ENCODE measurements at places on chromosomes 16 and 17.

- no peak for DNase-seq
Observed at GRCh38 chr16:78421181-78421708, 321.8 kb downstream of the WWOX start.

DNA sequence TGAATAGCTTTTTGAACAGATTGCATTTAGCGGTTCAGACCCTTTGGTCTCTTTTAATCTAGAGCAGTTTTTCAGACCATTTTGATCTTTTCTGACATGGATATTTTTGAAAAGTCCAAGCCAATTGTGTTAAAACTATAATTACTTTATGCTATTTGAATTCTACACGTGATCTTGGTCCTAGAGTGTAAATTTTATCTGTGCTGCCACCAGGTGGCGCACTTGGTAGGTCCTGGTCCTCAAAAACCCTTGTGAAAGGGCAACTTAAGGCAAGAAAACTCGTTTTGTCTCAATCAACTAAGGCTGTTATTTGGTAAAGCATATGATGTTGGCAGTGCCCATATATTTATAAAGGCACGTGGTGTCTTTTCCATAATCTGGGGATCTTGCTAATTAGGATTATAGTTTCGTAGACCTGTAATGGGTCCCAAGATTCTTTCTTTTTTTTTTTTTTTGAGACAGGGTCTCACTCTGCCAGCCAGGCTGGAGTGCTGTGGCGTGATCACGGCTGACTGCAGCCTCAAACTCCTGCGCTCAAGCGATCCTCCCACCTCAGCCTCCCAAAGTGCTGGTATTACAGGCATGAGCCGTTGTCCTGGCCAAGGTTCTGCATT, 43.9 kb upstream of the TEX2 start:
- DNase-seq: peak; percentile 56

- no peak for DNase-seq
Observed at GRCh38 chr16:77062878-77063675, 127.9 kb upstream of the MON1B start.

GRCh38 chr17:13759518-13760335, 158.0 kb upstream of the HS3ST3A1 start:
- DNase-seq: no peak

DNA sequence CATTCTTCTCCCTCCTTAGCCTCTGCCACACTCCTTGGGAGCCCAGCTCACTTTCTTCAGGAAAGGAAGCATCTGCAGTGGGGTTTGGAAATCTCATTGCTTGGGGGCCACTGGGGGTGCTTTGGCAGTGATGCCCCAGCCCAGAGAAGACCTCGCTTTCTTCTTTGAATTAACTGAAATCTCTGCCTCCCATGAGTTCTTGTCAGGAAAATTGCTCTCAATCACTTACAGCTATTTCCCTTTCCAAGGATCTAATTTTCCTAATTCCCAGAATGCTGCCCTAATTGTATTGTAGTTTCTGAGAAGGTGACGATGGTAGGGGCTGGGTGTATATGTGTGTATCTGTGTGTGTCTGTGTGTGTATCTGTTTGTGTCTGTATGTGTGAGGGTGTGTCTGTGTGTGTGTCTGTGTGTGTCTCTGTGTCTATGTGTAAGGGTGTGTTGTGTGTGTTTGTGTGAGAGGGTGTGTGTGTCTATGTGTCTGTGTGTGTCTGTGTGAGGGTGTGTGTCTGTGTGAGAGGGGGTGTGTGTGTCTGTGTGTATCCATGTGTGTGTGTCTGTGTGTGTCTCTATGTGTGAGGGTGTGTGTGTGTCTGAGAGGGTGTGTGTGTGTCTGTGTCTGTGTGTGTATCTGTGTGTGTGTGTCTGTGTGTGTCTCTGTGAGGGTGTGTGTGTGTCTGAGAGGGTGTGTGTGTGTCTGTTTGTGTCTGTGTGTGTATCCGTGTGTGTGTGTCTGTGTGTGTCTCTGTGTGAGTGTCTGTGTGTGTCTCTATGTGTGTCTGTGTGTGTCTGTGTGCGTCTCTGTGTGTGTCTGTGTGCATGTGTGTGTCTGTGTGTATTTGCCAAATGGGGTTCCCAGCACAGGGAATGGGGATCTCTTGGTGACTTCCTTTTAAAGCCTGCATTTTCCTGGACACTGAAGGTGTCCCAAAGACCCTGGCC, 83.5 kb upstream of the DNAJA2 start:
- no peak for DNase-seq

- no peak for DNase-seq
Observed at GRCh38 chr17:77282524-77283515, 142.1 kb downstream of the SEC14L1 start.

GRCh38 chr17:76943781-76944213, 75.6 kb downstream of the MGAT5B start:
- no peak for DNase-seq

GRCh38 chr17:19346351-19347255, 15.9 kb downstream of the B9D1 start:
- no peak for DNase-seq

DNA sequence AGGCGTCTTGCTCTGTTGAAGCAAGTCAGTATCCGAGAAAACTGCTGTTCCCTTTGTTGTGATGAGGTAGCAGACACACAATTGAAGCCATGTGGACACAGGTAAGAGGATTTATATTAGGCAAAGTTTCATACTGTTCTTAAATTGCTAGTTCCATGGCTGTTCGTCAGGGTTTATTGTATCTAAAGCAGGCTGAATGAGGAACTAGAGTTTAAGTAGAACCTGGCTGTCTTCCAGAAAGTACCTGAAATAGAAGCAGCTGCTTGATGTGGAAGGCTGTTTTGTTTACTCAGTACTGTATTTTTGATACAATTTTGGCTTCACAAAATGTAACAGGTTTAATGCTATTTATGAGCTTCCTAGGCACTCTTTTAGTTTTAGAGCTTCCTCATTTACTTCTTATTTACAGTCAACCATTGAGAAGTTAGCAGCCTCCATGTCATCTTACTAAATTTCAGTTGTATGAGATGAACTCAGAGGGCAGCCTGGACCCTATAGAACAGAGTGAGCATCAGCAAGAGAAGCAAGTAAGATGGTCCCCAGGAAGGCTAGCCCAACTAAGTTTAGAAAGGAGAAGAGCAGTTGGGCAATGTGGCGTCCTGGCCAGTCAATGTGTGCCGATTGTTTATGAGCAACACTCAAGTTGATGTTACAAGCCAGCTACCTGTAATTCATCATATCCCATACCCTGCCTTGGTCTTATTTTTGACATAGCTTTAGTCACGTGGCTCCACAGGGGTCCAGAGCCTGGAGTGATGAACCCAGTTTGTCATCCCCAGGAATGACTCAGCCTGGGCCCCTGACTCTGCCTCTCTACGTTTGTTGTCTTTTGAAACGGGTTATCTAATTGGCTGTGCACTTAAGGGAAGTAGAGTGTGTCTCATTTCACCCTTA, 9.7 kb upstream of the ARL2BP start:
- DNase-seq: no peak

GRCh38 chr17:45385331-45385997, 47.2 kb downstream of the ARHGAP27 start:
- DNase-seq: peak; percentile 84

- no peak for DNase-seq
Observed at GRCh38 chr16:30839523-30840227, 52.7 kb upstream of the ZNF629 start.

DNA sequence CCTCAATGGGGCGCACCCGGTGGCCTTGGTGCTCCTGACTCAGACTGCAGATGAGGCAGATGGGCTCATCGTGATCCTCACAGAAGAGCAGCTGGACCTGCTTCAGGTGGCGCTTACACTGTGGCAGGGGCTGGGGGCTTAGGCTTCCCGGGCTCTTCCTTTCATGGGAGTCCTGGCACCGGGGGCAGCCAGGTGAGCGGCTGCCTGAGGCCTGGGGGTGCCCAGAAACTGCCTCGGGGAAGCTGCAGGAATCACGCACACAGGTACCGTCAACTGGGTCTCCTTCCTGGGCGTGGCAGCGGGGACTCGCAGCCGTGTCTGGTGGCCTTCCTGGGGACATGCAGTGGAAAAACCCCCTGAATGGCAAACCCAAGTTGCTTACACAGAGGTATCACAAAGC, 7.0 kb downstream of the MEFV start:
- DNase-seq: no peak

GRCh38 chr17:27256225-27257030, 37.5 kb upstream of the WSB1 start:
- DNase-seq: no peak

- no peak for DNase-seq
Observed at GRCh38 chr17:28961391-28961790, 10.1 kb upstream of the PHF12 start.

DNA sequence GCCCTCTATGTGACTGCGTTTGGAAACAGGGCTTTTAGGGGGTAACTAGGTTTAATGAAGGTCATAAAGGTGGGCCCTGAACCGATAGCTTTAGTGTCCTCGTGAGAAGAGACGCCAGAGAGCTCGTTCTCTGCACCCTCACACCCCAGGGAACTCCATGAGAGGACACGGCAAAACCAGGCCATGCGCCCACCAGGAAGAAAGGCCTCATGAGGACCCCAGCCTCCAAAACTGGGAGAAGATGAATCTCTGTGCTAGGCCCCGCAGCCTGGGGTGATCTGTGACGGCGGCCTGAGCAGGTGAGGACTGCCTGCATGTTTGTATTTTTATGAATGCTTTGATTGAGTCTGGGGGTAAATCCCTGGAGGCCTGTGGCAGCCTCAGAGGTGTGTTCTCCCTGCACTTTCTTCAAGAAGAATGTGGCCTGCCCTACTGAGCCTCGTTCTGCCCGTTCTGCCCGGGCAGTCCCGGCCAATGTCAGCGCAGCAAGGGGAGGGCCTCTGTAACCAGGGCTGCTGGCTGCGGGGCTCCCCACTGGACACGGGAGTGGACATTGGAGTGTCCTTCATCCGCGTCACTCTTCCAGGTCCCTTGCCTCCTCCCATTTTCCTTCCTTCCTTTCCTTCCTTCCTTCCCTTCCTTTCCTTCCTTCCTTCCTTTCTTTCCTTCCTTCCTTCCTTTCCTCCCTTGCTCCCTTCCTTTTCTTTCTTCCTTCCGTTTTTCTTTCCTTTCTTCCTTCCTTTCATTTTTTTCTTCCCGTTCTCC, 6.8 kb upstream of the RNF213 start:
- DNase-seq: no peak

GRCh38 chr17:78818932-78819331, 21.7 kb downstream of the USP36 start:
- DNase-seq: peak; percentile 66

DNA sequence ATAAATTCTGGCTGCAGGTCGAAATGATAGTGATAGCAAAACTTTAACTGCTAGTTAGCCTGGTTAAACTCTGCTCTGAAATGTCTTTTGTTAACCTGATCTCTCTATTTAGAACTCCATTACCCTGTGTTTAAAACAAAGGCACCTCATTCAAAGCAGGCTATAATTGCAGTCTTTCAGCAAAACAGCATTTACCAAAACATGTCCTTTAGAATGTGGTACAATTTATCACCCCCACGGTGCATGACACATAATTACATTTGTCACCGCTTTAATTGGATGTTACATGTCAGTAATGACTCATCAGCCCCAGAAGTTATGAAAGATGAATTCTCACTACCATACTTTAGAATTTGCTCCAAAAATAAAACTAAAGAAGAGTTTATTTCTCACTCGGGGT, 295.4 kb downstream of the TOX3 start:
- DNase-seq: no peak

DNA sequence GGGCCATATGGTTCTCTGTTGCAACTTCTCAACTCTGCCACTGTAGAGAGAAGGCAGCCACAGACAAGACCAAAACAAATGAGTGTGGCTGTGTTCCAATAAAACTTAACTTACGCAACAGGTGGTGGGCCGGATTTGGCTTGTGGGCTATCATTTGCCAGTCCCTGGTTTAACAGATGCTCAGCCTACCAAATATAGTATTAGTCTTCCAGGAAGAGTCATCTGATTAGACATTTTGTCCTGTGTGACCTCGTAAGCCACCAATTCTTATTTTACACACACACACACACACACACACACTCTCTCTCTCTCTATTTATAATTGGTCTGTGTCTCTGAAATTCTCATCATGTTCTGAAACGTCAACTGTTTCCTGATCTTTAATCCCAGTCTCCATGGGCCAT, 245.9 kb downstream of the XYLT1 start:
- no peak for DNase-seq

DNA sequence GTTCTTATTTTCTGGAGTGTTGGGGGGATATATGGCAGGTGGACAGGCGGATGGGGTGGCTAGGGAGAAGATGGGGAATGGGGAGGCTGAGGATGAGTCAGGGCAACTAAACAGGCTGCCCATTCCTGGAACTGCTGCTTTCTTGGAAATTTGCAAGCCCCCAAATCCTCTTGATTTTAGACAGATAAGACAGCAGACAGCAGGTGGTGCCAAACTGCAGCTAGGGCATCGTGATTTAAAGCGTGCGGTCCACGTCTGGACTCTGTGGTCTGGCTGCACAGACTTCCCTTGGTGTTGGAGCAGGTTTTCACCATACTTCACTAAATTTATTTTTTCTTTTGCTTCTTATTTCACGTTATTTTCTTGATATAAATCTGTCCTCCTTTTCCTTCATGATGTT, 10.9 kb upstream of the KRT24 start:
- no peak for DNase-seq

GRCh38 chr17:17628388-17629008, 37.0 kb upstream of the PEMT start:
- DNase-seq: no peak

DNA sequence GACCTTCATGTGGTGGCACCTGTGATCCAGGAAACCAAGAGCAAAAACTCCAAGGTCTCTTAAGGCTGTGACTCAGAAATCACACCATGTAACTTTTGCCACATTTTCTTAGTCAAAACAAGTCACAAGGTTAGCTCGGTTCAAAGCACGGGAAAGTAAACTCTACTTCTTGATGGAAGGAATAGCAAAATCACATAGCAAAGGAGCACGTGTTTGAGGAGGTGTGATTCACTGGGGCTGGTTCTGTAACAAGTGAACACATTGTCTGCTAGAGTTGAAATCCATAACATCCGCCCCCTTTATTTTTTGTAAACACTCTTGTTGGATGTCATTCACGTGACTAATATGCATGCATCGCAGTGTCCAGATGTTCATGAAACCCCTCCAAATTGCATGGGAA, 415.0 kb upstream of the MAF start:
- DNase-seq: no peak

- DNase-seq: no peak
Observed at GRCh38 chr16:6527646-6528045, 805.0 kb upstream of the RBFOX1 start.

DNA sequence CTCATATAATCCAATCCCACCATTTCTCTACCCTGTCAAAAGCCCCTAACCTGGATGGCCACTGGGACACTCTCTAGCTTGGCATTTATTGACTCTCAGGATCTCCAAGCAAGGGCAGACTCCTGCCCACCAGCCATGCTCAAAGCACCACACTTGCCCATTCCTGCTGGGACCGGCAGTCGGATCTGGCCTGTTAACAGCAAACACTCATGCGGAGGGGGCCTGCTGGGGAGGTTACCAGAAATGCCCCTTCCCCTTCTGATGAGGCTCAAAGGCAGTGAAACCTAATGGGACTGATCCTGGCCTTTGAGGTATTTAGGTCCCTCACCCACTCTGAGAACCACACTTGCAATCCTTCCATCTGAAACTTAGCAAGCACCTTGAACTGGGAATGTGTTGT, 6.5 kb upstream of the CCL1 start:
- DNase-seq: no peak

Measured in T follicular helper cell (primary cell).